NCI-H1436 treated with DMSO at 0.1 percent for 48 hours (cell line): ENCODE measurements at places on chromosomes 16 and 17.

DNA sequence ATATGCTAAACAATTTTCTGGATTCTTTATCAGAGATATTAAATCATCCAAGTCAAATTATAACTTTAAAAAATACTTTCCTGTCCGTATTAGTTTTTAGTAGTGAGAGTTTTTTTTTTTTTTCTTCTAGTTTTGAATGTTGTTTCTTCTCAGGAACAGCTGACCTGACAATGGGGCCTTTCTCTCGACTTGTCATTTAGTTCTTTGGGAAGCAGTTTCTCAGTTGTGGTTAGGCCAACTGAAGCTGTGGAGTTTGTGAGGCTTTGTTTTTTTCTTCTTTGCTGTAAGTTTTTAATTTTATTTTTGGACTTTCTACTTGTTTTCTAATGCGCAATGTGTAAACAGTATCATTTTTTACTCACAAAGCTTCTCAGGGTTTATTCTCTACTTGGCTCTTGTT lies 140.8 kb downstream of the FTO start:
- no peak for DNase-seq

- DNase-seq: no peak
Observed at GRCh38 chr17:42031584-42031983, 11.7 kb downstream of the NKIRAS2 start.

- no peak for DNase-seq
Observed at GRCh38 chr16:80788027-80788426, 16.4 kb downstream of the CDYL2 start.

GRCh38 chr16:12349936-12350850 lies 373.7 kb downstream of the SNX29 start:
- no peak for DNase-seq

- no peak for DNase-seq
Observed at GRCh38 chr16:648071-648780, 939 bp upstream of the WDR90 start.

- DNase-seq: no peak
Observed at GRCh38 chr17:9875441-9875840, 29.6 kb downstream of the RCVRN start.

DNA sequence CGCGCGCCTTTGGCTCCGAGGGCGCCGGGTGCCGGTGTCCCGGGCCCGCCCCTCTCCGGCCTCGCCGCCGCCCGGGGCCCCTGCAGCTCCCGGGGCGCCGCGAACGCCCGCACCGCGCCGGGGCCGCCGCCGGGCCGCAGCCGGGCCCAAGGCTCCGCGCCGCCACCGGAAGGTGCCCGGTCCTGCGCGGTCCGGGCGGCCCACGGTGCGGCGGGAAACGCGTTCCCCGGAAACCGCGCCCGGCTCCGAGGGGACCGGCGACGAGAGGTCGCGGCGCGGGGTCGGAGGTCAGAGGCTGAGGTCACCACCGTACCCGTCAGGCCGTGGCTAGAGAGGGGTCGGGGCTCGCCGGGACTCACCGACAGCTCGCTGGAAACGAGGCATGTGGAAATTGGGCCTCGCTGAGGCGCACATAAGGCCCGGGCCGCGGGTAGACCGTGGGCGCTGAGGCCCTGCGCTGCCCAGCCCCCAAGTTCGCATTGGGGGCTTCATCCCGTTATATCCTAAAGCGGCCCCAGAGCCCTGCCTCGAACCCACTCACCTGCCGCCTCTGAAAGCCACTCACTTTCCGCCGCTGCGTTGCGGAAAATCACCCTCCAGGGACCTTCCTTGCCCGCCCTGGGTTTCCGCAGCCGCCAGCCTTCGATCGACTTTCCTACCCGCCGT lies at the start of gene DUS1L:
Gene DUS1L, minus strand, starts transcription at position 167 of the 666 bp plus-strand sequence. CDS start 745 bp downstream, outside the sequence.
- no peak for DNase-seq

DNA sequence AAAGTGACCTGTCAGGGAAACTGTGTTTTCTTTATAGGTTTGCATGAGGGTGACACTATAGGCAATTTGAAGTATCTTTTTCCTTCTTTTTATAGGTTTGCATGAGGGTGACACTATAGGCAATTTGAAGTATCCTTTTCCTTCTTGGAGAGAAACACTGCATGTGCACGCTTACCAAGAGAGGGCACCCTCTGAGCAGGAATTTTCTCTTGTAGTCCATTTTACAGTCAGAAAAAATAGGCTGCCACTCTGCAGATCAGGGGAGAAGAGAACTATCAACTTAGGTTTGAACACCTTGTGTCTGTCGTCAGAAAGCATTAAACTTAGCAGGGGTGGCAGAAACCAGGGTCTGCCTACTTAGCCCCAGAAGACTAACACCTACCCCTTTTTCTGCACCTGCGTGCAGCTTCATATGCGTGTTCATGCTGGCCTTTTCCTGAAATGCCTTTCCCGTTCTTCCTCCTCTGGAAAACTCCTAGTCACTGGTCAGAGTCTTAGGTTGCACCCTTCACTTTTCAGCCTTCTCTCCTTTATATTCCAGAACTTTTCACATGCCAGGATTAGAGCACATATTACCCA lies 16.4 kb upstream of the SMIM36 start:
- DNase-seq: no peak

DNA sequence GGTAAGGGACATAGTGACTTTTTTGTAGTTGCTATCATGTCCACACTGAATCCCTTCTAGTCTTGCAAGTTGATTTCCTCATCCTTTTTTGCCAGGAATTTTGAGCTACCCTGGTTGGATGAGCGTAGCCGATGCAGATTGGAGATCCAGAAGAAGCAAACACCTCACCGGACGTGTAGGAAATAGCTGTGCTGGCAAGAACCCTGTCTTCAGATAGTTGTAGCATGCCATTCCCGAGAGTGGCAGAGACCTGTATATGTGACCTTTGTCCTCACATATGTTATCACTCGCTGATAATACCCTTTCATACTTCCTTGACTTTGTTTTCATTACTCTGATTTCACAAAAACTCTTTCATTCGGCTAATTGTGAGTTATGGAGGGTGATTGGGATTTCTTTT lies 6.2 kb upstream of the CASC3 start:
- no peak for DNase-seq

GRCh38 chr16:17526956-17527937 lies 56.5 kb upstream of the XYLT1 start:
- no peak for DNase-seq

- no peak for DNase-seq
Observed at GRCh38 chr16:50326835-50327465, 41.8 kb downstream of the BRD7 start.

DNA sequence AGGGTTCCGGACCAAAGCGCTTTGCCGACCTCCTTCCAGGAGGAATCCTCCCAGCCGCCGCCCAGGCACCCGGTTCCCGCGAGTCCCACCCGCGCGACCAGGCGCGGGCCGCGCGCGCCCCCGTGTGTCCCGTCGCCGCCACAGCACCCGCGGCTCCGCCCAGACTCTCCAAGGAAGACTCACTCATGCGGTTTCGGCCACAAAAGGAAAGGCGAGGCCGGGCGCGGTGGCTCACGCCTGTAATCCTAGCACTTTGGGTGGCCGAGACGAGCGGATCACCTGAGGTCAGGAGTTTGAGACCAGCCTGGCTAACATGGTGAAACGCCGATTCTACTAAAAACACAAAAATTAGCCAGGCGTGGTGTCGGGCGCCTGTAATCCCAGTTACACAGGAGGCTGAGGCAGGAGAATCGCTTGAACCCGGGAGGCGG lies 3.5 kb upstream of the PKMYT1 start:
- DNase-seq: no peak

DNA sequence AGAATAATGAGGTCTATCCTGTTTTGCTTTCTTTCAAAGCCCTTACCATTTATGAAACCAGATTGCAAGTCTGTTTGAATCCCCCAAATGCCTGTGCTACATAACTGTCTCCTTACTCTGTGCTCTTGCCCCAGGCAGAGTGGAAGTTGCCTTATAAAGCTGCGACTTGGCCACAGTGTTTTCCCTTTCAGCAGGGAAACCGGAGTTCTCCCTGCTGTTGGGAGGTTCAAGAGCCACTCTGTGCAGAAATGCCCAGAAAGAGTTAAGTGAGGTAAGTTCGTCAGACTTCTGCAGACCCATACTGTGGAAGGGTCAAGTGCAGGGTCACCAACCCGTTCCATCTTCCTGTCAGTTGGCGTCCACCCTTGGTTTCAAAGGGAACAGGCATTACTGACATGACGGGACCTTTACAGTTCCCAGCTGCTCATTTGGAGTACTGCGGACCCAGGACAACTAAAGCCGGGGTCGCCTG lies 508.9 kb downstream of the WWOX start:
- DNase-seq: no peak

DNA sequence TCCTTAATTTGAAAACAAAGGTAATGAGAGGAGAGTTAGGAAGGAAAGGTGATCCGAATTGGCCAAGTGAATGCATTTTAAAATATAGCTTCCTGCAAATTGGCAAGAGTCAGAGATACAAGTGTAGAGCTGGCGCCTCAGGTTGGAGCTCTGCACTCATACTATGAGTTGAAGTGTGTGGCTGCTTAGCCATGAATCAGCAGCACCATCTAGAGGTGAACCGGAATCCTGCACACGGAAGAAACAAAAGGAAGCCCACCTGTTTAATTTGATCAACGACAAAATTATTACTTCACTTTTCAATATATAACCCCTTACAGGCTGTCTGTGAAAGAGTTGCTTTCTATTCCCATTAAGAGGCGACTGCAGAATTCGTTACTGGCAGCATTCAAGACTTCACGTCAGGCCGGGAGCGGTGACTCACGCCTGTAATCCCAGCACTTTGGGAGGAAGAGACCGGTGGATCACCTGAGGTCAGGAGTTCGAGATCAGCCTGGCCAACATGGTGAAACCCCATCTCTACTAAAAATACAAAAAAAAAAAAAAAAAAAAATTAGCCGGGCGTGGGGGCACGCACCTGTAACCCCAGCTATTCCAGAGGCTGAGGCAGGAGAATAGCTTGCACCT lies 1253.7 kb upstream of the CDH8 start:
- DNase-seq: no peak

GRCh38 chr17:4098521-4099209 lies 44.2 kb downstream of the ZZEF1 start:
- DNase-seq: no peak

- DNase-seq: no peak
Observed at GRCh38 chr16:47460359-47460710, 528 bp downstream of the ITFG1 start.

- DNase-seq: no peak
Observed at GRCh38 chr16:11094075-11094856, 149.9 kb downstream of the CLEC16A start.

GRCh38 chr16:66442502-66443268 lies 15.6 kb downstream of the BEAN1 start:
- DNase-seq: no peak

- DNase-seq: no peak
Observed at GRCh38 chr17:80565343-80566053, 20.9 kb downstream of the RPTOR start.

- DNase-seq: no peak
Observed at GRCh38 chr17:35350493-35350892, 22.9 kb downstream of the SLFN11 start.

DNA sequence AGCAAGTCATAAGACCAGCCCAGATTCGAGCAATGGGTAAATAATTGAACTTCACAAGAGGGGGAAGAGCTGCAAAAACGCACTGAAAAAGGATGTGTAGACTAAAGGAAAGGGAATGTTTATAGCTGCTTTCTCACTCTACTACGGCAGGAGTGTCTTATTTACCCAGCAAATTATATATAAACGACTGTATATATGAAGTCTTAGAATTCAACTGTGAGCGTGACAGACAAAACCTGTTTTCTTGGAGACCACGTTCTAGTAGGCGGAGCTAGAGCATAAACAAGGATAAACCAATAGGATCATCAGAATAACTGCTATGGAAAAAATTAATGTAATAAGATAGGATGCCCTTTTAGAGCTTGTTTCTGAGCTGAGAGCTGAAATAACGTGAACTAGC lies 394.6 kb upstream of the MON1B start:
- no peak for DNase-seq

DNA sequence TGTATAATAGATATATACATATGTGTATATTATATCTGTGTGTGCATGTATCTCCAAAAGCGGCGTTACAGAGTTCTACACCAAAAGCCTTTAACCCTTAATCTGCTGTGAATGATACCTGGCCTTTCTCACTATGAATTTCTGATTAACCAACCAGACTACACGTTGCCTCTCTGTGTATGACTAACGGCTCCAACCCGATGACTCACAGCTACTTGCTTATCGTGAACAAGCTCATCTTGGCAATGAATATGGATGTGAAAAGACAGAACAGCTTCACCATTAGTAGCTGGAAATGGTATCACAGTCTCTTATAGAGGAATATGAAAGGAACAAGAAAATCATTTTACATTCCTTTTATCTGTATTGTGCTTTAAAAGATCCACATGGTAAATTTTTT lies 23.8 kb upstream of the ARHGAP44 start:
- DNase-seq: no peak

DNA sequence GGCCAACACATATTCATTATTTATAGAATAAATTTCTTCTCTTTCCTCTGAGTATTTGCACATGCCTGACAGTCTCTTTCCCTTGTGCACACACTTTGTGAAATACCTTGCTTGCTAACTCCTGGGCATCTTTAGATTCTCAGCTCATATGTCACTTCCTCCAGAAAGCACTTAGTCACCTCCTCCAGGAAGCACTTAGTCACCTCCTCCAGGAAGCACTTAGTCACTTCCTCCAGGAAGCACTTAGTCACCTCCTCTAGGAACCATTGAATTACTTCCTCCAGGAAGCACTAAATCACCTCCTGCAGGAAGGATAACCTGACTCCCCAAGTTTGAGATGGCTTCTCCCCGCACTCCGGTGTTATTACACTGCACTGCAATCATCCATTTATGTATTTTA lies 462.5 kb upstream of the EEF2KMT start:
- DNase-seq: no peak

GRCh38 chr17:73759324-73759723 lies 115.1 kb upstream of the SDK2 start:
- no peak for DNase-seq

GRCh38 chr17:32517982-32518381 lies 31.2 kb downstream of the CDK5R1 start:
- DNase-seq: no peak

- no peak for DNase-seq
Observed at GRCh38 chr17:29956225-29956624, 14.8 kb downstream of the EFCAB5 start.

DNA sequence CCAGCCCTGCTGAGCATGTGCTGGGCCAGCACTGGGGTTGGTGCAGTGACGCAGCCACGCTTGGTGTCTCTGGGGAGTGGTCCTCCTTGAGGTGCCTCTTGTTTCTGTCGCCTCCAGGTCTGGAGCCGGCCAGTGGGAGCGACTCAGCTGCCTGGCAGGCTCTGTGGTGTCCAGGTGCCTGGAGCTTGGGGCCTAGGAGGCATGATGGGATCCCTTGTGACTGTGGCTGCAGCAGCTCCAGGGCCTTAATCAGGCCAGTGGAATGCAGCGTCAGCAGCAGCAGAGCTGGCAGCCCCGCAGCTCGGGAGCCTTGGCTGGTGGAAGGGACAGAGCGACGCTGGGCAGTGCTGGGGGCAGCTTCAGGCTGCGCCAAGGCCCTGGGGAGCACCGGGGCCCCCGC lies 74.7 kb upstream of the CIBAR2 start:
- DNase-seq: no peak
